ENCODE measurements at places on chromosomes 3 and 15. TPM values are rescaled to one million over a fixed set of nuclear protein-coding genes. Genes with fewer than 3 reads are reported as not detected.

The IREB2 gene
- 57.8 TPM for total RNA-seq

DNA sequence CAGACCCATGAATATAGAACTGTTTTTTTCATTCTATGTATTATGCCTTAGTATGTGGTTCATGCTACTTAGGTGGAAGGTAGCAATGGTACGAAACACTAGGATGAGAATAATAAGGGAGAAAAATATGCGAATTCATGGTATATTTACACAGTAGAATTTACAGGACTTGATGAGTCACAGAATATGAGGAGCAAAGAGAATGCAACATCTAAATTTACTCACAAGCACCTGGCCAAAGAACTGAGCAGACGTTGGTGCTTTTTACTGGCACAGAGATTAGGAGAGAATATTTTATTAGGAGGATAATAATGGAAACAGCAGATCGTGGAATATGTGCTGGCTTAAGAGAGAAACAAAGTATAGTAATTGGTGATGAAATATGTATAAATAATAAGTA lies 785.4 kb upstream of the ROBO1 start:
- DNase-seq: no peak

DNA sequence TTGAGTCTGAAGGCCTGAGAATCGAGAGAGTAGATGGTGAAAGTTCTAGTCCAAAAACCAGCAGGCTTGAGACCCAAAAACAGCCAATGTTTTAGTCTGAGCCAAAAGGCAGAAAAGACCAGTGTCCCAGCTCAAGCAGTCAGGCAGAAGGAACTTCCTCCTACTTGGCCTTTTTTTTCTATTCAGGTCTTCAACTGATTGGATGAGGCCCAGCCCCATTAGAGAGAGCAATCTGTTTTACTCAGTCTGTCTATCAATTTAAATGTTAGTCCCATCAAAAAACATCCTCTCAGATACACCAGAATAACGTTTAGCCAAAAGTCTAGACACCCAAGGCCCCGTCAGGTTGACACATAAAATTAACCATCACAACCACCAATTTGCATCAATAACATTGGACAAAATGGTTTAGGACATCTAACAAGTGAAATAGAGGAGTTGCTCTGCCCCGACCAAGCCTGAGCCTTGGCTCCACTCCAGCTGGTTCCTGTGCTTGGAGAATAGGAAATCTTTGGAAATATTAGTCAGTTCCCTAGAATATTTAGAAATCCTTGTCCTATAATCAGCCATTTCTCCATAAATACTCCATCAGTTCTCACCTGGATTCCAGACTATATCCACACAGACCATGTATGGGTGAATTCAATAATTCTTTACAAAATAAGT lies 51.4 kb upstream of the LIPC start:
- no peak for DNase-seq

DNA sequence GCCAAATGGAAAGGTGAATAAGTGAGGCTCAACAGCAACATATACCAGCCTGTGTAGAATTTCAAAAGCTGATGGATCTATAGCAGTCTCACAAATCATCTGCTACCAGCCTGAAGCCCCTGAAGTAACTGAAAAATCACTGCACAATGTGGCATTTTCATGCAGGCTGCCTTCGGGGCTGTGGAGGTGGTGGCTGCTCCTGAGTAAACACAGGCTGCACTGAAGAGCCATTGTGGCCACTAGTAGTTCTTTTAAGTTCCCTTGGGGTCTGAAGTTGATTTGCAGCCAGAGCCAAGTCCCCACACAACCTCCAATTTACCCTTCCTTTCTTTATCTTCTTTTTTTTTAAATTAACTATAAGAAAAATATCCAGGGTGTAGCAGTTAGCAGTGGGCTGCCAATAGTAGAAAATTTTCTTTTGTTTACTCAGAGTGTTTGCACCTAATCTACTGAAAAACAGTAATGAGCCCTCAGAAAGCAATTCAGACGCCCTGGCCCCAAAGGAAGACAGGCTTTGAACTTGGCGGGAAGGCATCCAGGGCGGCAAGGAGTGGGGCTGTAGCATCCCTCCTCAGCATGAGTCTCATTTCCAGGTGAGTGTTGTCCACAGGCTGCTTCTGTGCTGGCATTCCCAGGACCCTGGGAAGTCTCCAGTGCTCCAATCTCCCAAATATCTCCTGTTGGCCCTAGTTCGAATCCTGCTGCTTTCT lies 13.3 kb upstream of the SUSD5 start:
- no peak for DNase-seq

- DNase-seq: peak; percentile 79
Observed at GRCh38 chr3:129606636-129607390, at the start of gene PLXND1. TSS of gene PLXND1 (minus strand) at chr3:129606676. CDS start at chr3:129606639, 37 bp downstream.
